ENCODE measurements at places on chromosomes 4 and X. TPM values are rescaled to one million over a fixed set of nuclear protein-coding genes. Genes with fewer than 3 reads are reported as not detected.

The CXCL10 gene
- total RNA-seq: under 0.01 TPM

The BEND4 gene
- not detected for total RNA-seq

The GIMD1 gene
- total RNA-seq: not detected

The CXCL8 gene
- 14.3 TPM for total RNA-seq

The SLC39A8 gene
- 8.8 TPM for total RNA-seq

The STATH gene
- not detected for total RNA-seq

The ODAPH gene
- total RNA-seq: not detected

The GAGE1 gene
- total RNA-seq: not detected

The CT45A10 gene
- total RNA-seq: not detected

All from subcutaneous preadipocyte (primary cell).